ENCODE measurements at places on chromosomes 4 and X. TPM values are rescaled to one million over a fixed set of nuclear protein-coding genes. Genes with fewer than 3 reads are reported as not detected.

GRCh38 chr4:128308986-128309385, 21.4 kb upstream of the PGRMC2 start:
- H3K4me1 ChIP-seq = peaks cover 13% of the 10 kb centered on the region
- H3K4me3 ChIP-seq = no peak overlapping the region
- H3K27me3 ChIP-seq = no peaks in the 10 kb centered on the region
- no peaks in the 10 kb centered on the region for H3K36me3 ChIP-seq
- no peak for DNase-seq

DNA sequence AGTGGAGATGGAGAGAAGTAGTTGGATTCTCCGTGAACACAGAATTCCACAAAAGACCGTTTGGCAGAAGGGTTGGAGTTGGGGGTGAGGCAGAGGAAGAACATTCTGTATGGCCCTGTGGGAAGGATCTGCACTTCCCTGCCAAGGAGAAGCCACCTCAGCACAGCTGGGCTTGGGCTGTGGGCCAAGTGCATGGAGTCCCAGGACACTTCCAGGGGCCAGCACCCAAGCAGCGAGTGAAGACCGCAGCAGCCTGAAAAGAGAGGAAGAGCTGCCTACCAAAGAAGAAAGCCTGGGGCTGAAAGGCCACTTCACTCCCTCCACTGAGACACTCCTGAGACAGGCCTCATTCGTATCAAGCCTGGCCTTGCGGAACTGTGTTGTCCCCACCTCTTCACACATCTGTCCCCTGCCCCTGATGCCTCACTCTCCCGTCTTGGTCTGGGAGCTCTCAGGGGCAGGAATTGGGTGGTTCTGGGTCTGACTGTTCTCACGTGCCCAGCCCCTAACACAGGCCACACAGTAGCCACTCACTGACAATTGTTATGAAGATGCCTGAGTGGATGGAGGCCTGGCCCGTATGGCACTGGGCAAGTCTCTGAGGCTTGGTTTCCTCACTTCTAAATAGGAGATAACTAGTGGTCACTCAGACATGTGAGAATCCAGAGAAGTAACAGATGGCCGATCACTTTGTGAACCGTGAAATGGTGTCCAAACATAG, 3.3 kb upstream of the AWAT2 start:
- no peak overlapping the region for H3K4me3 ChIP-seq
- no peak overlapping the region for H3K27ac ChIP-seq
- no peaks in the 10 kb centered on the region for H3K4me1 ChIP-seq
- H3K36me3 ChIP-seq = no peaks in the 10 kb centered on the region
- DNase-seq = no peak

GRCh38 chr4:20754036-20754435, 53.8 kb downstream of the PACRGL start:
- H3K36me3 ChIP-seq = no peaks in the 10 kb centered on the region
- no peaks in the 10 kb centered on the region for H3K4me1 ChIP-seq
- DNase-seq = no peak
- no peak overlapping the region for H3K4me3 ChIP-seq
- H3K27ac ChIP-seq = no peak overlapping the region
- H3K27me3 ChIP-seq = no peaks in the 10 kb centered on the region

DNA sequence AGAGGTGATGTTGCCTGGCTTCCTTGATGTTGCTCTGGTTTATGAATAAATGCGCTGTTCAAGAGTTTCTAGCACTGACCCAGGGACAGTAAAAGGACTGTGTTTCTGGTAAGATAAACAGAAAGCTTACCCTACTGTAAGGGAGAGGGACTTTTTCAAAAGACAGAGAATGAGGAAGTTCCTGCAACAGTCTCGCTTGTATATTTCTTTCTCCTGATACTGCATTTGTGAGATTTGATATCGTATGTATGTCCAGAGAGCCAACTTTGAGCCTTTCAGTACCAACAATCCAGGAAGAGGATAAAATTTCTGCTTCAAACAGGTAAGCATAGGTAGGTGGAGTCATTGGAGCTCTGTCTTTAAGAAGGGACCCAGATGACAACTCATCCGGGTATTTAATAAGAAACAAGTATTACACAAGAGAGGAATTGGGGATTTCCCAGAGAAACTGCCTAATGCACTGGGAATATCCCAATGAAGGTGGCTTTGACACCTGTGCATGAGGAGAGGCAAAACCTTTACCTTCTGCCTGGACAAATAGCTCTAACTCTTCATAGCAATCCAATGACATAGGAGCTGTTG, 773 bp downstream of the DAPP1 start:
- no peaks in the 10 kb centered on the region for H3K36me3 ChIP-seq
- peak; percentile 80 for DNase-seq
- peaks cover 39% of the 10 kb centered on the region for H3K4me1 ChIP-seq
- H3K27ac ChIP-seq = peak overlapping the region; percentile 100
- peak overlapping the region; percentile 65 for H3K4me3 ChIP-seq

DNA sequence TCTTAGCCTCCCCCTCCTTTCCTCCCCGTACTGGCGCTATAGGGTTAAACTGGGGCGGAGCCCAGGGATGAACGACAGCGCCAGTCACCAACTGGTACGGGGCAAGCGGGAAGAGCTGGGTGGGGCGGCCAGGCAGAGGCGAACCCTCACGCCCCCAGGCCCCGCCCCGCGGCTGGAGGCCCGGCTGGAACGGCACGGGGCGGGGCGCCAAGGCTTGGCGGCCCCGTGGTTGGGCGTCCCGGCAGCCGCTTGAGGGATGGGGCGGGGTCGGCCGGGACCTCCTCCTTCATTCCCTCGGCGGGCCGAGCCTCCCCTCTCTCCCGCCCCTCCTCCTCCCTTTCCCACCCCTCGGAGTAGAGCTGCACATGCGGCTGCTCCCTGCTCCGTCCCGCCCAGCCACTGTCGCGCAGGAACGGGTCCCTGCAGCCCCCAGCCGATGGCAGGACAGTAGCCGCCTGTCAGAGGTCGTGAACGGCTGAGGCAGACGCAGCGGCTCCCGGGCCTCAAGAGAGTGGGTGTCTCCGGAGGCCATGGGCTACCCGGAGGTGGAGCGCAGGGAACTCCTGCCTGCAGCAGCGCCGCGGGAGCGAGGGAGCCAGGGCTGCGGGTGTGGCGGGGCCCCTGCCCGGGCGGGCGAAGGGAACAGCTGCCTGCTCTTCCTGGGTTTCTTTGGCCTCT, at the start of gene EDA:
EDA (plus strand) TSS at position 335 of the 678 bp plus-strand sequence.
- no peak within 1 kb of the TSS for H3K4me3 ChIP-seq
- no peaks in the 10 kb centered on the region for H3K36me3 ChIP-seq
- H3K27me3 ChIP-seq = peaks cover 6% of the 10 kb centered on the region
- no peaks in the 10 kb centered on the region for H3K4me1 ChIP-seq
- H3K27ac ChIP-seq = no peak within 1 kb of the TSS
- DNase-seq = peak; percentile 11

RHOXF2B gene
- total RNA-seq = not detected

GRCh38 chr4:663438-664428, 10.3 kb downstream of the ATP5ME start:
- H3K36me3 ChIP-seq = no peaks in the 10 kb centered on the region
- H3K4me3 ChIP-seq = no peak overlapping the region
- H3K27ac ChIP-seq = no peak overlapping the region
- peak; percentile 55 for DNase-seq

DNA sequence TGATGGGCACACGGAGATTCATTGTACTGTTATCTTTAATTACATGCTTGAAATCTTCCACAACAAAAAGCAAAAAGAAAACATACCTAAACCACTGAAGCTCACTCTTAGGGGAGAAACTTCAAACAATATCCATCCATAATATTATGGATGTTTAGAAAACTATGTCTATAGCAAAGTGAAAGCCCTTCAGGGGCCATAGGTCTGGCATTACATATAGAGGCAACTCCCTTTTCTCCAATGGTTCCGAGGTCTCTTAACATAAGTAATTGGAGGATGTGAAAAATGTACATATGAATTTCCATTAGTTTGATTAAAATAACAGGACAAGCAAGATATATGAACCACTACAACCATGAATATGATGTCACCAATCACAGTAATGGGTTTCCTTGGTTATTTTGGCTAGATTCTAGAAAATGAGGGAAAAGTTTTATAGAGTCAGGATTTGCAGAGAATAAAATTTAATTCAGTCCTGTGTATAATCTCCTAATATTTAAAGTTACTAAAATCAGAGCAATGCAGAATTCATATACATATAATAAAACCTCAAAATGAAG, 10.8 kb downstream of the UGDH start:
- H3K4me1 ChIP-seq = peaks cover 42% of the 10 kb centered on the region
- H3K27me3 ChIP-seq = no peaks in the 10 kb centered on the region
- DNase-seq = no peak
- H3K36me3 ChIP-seq = peaks cover 62% of the 10 kb centered on the region
- peak overlapping the region; percentile 100 for H3K27ac ChIP-seq

DNA sequence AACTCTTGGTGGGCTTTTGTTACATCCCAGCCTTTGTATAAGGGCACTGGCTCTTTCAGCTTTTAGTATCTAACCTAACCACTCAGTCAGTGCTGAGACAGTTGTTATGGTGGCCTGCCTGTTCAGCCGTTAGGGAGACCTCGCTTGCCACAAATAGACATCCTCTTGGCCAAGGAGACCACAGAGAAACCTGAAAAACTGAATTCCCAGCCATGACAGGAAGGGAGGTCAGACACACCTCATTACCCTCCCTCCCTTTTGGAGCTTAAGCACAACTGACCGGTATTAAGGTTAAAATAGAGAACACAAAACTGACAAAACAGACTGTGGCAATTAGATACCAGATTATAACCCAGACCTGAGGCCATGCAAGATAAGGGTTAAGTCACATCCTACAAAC, 1639.3 kb downstream of the RPA4 start:
- no peak for DNase-seq
- H3K4me1 ChIP-seq = no peaks in the 10 kb centered on the region
- no peaks in the 10 kb centered on the region for H3K27me3 ChIP-seq
- H3K4me3 ChIP-seq = no peak overlapping the region
- H3K36me3 ChIP-seq = no peaks in the 10 kb centered on the region
- no peak overlapping the region for H3K27ac ChIP-seq

GRCh38 chr4:1336088-1336491, 10.9 kb upstream of the UVSSA start:
- H3K4me1 ChIP-seq = peaks cover 15% of the 10 kb centered on the region
- DNase-seq = peak; percentile 80
- H3K36me3 ChIP-seq = peaks cover 26% of the 10 kb centered on the region
- H3K27me3 ChIP-seq = no peaks in the 10 kb centered on the region

NAP1L3 gene
- total RNA-seq = not detected

ADH5 gene
- 76.9 TPM for total RNA-seq
